ENCODE measurements at places on chromosomes 12 and 14.

DNA sequence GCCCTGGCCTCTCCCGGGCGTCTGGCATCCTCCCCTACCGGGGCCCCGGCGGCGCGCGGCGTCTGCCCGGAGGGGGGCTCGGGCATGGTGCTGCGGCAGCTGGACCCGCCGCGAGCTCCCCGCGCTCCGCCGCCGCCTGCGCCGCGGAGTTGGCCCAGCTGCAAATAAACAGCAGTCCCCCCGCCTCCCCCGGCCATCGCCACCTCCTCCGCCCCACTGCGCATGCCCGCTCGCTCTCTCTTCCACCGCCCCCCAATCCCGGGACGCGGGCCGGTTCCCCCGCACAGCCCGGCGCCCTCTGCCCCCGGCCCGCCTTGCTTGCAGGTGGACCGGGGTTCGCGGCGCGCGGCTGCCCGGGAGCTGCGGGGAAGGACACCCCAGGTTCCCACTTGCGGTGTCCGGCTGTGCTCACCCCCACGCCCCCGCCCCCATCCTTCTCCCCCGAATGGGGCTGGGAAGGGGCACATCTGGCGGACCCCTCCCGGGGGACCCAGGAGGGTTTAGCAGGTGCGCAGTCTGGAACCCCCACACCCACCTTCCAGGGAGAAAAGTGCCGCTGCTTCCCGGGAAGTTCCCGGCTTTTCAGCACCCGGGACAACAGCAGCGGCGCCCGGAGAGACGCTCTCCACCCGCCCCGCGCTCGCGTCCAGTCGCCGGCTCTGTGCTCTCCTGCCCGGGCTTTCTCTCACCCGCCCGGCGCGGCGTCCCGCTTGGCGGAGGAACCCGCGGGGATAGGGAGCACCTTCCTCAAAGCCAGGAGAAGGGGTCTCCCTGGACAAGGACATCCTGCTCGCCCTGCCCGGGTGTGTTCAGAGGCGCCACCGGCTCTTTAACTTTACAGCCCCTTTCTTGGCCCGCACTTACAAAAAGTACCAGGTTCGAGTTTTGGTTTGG is at the start of gene TMTC1:
TMTC1 (minus strand) TSS at position 170 of the 894 bp plus-strand sequence. CDS start 191 bp downstream, outside the sequence.
- DNase-seq, result no peak

DNA sequence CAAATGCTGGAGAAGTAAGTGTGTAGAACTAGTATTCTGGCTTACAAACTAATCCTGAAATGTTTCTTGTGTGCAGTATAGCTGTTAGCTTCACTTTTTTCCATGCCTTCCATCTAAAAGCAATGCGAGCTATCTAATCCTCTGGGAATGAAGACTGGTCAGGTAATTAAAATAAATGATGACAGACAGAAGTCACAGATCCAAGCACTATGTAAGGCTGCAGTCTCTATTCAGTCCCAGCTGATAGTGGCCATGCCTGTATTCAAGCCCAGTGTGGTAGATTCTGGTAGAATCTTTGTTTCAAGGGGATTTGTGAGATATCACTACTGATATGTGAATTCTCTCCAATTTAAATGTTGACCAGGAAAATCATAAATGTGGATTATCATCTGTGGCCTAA is 637.2 kb downstream of the TMTC2 start:
- DNase-seq, result no peak

GRCh38 chr12:75710361-75711069 is 199.1 kb upstream of the KRR1 start:
- no peak for DNase-seq

- DNase-seq, result no peak
Measured at GRCh38 chr12:5499566-5500330, 67.8 kb downstream of the NTF3 start.

GRCh38 chr12:64383675-64384074 is 6.9 kb downstream of the C12orf56 start:
- DNase-seq, result no peak

- DNase-seq, result no peak
Measured at GRCh38 chr12:87051621-87052020, 795.4 kb upstream of the MGAT4C start.

DNA sequence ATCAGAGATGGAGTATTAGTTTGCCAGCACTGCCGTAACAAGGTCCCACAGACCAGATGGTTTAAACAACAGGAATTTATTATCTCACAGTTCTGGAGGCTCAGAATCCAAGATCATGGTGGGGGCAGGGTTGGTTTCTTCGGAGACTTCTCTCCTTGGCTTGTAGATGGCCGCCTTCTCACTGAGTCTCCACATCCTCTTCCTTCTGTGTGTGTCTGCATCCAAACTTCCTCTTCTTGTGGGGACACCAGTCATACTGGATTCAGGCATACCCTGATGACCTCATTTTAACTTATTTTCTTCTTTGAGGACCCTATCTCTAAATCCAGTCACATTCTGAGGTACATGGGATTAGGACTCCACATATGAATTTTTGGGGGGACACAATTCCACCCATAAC is 455.5 kb downstream of the RGS6 start:
- no peak for DNase-seq

DNA sequence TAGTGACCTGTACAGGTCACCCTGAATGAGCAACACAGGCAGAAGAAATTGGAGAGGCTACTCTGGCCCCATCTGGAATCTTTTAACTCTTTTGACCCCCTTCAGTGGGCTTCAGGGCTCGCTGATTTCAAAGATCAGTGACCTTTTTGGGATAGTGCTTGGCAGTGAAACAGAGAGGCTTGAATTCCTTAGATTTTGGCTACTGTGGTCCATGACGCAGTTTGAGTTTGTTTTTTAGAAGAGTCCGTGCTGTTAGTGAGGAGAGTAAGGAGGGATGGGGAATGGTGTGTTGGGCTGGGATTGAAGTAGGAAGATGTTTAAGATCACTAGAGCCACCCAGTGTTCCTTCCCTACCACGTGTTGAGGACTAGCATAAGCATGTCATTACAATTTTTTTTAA is 16.5 kb downstream of the TMEM30B start:
- DNase-seq, result no peak

- DNase-seq, result no peak
Measured at GRCh38 chr14:24132061-24132685, 1.7 kb downstream of the FITM1 start.

- no peak for DNase-seq
Measured at GRCh38 chr14:20692116-20692751, 3.7 kb downstream of the ANG start.

- no peak for DNase-seq
Measured at GRCh38 chr12:109725321-109726105, 11.9 kb downstream of the FAM222A start.

DNA sequence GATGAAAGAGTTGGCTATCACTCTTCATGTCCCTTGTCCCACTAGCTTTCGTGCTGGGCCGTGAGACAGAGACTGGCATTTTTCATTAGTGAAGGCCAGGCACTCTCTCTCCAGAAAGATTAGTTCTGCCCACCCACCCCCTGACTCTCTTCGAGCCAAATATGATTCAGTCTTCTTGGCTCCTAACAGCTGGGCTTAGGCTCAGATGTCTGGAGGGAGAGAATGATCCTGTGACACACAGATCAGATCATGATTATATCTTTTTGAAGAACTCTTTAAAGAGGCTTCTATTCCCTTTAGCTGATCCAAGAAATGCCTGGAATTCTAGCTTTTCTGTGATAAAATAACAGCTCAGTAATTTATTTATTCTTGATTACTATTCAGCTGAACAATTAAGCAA is 5.2 kb upstream of the GNG2 start:
- no peak for DNase-seq

GRCh38 chr14:77970646-77971045 is 170.7 kb downstream of the ADCK1 start:
- DNase-seq, result no peak

DNA sequence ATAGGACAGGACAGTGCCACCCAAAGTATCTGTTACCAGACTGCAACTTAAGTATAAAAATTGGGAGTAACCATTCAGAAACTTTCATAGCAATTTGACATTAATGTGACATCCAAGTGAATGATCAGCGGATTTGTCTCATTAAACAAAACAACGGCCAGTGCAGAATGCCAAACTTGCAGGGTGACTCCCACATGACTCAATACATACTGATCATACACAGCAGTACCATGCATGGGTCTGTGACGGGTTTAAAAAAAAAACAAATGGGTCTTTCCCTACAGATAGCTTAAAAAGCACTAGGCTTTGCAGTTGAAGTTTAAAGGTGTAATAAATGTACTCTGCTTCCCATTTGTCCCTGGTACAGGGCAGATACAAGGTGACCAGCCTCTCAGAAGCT is 116.6 kb downstream of the SLC35F4 start:
- DNase-seq, result no peak

DNA sequence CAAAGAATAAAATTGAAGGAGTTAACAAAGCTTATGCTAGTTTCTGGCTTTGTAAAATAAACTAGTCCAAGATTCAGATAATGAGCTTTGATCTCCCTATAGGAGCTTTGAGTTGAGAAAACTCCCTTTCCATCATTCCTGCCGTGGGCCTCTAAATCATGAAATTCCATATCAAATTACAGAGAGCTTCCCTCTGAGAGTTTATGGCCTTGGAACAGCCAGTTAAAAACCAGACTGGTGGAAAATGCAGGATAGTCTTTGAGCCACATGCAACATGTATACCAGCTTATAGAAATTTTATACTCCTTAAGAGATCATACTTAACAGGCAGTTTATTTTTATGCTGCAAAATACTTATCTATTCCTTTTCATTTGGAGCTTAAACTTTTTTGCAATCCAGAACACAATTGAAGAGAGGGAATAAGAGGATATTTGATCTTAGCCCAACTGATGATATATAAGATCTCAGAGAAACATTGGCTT is 175.8 kb upstream of the ATP2B1 start:
- DNase-seq, result no peak

DNA sequence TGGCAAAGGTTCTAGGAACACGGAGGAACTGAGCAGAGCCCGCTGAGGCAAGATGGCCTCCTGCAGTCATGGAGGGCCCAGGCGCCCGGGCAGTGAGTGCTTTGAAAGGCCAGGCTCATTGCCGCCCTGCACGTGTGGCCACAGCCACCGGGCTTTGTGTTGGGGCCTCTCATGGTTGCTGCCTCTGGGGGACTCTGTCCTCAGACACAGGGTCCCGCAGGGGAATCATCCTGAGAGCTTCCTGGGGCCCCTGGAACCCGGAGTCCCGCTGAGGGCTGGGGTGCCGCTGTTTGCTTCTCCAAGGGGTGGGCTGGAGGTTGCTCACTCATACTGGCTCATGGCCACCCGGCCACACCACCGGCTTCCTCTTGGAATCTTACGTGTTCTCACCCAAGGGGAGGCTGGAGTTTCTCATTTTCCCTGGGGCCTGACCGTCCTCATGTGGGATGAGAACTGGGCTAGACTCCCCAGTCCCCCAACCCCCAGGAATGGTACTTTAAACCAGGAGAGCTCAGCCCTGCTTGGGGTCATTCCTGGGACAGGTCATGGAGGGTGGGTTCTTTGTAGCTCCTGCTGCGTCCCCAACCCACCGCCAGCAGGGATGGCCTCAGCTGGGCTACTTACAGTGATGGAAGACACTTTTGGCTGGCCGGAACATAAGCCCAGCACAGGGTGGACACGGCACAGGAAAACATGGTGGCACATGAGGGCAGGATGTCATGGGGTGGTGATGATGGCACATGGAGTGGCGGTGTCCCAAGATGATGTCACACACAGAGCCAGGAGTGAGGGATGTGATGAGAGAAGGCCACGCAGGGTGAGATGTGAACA is 21.1 kb upstream of the LRTM2 start:
- DNase-seq, result no peak

- DNase-seq, result no peak
Measured at GRCh38 chr12:94049718-94050117, 98.7 kb upstream of the PLXNC1 start.

- no peak for DNase-seq
Measured at GRCh38 chr12:120844768-120845449, 59.2 kb downstream of the SPPL3 start.

GRCh38 chr12:132534076-132534475 is 44.1 kb downstream of the FBRSL1 start:
- DNase-seq, result no peak

GRCh38 chr14:94382716-94383596 is 5.4 kb downstream of the SERPINA1 start:
- no peak for DNase-seq

GRCh38 chr12:2613326-2614073 is 181.3 kb upstream of the FKBP4 start:
- DNase-seq, result peak; percentile 43

DNA sequence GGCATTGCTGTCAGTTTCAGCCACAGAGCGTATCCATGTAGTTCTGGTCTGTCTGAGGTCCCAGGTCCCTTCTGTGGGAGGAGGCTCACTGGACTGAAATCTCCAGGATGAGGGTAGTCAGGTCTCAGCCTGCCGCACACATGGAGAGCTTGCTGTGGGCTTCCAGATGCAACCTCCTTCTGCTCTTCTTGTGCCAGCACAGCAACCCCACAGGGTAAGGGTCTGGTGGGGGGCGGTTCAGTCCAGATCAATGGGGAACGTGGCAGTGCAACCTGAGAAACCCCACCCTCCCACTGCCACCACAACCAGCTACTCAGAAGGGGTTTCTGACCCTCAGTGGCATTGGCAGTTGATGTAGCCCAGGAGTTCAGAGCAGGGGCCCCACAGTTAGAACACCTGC is 61.2 kb downstream of the BEGAIN start:
- DNase-seq, result no peak

GRCh38 chr12:106074706-106075392 is 63.9 kb downstream of the NUAK1 start:
- no peak for DNase-seq

- DNase-seq, result no peak
Measured at GRCh38 chr12:103672401-103673119, 85.5 kb downstream of the STAB2 start.

DNA sequence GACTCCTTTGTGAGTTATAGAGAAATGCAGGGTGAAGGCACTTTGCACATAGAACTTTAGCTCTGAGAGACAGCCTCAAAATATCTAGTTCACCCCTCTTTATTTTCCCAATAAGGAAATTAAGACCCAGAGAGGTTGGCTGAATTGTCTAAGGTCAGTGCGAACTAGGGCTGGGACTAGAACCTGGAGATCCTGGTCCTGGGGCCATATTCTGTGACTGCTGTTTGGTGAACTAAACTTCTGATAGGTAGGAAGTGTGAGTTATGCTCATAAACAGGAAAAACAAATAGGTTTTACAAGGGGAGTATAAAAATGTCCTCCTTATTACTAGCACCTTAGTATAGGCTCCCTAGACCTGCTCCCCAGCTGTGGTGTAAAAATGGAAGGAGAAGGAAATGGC is 53.9 kb downstream of the DAD1 start:
- DNase-seq, result no peak

GRCh38 chr14:55513491-55513890 is 66.5 kb upstream of the KTN1 start:
- DNase-seq, result no peak

GRCh38 chr12:110373425-110373824 is 30.1 kb downstream of the ANAPC7 start:
- no peak for DNase-seq

GRCh38 chr14:105465209-105466031 is 9.2 kb upstream of the CRIP2 start:
- no peak for DNase-seq

GRCh38 chr12:128810182-128811127 is 13.3 kb downstream of the SLC15A4 start:
- DNase-seq, result peak; percentile 38

DNA sequence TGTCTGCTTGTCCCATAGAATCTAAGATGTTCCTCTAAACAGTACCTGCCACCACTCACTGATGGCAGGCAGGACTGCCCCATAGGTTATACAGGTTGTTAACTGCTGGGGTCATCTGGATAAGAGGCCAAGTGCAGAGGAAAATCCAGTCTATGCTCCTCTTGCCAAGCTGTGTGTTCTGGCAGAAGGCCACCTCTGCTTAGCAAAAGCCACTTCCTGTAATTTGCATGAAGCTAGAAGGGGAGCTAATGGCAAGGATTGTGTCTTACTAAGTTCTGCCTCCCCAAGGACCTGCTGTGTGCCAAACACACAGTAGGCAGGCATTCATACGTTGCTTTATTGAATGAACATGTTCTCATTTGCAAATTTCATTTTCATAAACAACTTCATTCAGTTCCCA is 445.4 kb downstream of the BCL11B start:
- DNase-seq, result no peak
